ENCODE measurements at places on chromosomes 4 and X.

- no peak for DNase-seq
These were observed 137.8 kb upstream of the MSX1 start for GRCh38 chr4:4721636-4722035.

DNA sequence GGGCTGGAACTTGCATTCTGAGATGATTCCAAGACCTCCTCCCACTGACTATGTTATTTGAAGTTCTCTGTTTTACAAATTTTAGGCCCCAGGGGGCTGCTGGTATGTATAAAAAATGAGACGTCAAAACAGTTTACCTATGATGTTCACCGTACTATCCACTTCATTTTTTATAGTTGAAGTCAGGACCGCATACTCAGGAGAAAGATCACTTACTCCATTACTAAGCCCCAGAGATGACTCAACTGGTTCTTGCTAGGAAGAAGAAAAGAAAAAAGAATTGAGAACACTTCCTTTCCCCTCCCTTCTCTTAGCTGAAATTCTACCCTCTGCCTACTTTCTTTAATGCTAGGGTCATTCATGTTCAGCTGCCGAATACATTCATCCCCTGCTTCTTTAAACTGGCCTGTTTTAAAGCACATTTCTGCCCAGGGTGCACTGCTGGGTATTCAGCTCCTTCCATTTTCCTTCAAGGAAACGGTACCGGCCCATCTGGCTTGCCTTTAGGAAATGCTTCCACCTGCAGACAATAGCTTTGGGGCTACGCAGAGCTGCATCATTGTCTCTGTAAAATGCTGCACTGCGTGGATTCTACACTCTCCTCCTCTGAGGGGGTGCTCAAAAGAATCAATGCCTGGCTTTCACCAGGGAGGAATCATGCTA, 66.2 kb downstream of the IRF2 start:
- no peak for DNase-seq

GRCh38 chr4:107736924-107737448, 17.0 kb upstream of the PAPSS1 start:
- no peak for DNase-seq

DNA sequence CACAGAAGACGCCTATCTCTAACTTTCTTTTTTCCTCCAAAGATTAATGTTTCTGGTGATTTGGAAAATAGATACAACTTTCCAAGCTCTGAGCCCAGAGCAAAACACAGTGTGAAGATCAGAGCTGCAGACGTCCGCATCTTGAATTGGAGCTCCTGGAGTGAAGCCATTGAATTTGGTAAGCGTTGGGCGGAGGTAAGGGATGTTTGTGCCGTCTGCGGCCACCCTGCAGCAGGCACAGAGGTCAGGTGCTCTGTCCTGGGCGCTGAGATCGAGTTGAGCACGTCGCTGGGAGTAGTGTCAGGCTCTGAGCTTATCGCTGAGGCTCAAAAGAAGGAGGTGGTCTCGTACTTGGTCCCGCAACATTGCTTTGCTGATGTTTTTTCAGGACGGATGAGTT, 31.8 kb downstream of the CSF2RA start:
- DNase-seq, result no peak

GRCh38 chrX:66635360-66635759, 3.5 kb downstream of the EDA2R start:
- DNase-seq, result peak; percentile 77

DNA sequence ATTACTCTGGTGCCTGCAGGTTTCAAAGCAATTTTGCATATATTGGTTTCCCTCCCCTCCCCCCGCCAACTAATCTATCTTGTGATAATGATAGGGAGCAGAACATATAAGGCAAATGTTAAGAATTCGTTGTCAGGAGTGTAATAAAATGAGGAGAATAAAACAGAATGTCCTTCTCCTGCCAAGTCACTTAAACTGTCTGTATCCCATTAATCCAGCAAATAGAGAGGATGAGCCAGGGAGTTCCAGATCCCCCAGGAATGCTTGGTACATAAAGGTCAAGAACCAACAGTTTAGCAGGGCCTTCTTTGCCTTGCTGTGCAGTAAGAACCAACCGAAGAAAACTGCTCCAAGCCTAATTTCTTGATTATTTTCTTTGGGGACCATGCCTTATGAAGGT, 141.4 kb downstream of the AMELX start:
- peak; percentile 61 for DNase-seq

DNA sequence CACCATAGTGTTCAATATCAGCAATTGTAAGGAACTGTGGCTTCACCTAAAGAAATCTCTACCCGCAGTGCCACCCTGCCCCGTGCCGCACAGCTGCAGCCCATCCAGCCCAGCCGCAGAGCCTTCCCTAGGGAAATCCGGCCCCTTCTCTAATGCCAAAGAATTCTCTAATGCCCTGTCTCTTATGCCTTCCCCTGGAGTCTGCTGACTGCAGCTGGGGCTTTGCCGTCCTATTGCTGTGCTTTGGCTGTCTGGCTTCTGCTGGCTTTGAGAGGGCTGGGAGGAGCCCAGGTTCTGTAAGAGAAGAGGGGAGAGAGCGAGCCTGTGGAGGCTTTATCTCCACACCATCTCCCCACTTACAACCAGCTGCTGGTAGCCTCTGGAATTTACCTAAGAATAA, 85.9 kb upstream of the HELT start:
- DNase-seq, result no peak

GRCh38 chrX:134418317-134419113, 41.5 kb upstream of the HPRT1 start:
- no peak for DNase-seq

GRCh38 chr4:133624744-133625143, 475.6 kb downstream of the PCDH10 start:
- DNase-seq, result no peak

DNA sequence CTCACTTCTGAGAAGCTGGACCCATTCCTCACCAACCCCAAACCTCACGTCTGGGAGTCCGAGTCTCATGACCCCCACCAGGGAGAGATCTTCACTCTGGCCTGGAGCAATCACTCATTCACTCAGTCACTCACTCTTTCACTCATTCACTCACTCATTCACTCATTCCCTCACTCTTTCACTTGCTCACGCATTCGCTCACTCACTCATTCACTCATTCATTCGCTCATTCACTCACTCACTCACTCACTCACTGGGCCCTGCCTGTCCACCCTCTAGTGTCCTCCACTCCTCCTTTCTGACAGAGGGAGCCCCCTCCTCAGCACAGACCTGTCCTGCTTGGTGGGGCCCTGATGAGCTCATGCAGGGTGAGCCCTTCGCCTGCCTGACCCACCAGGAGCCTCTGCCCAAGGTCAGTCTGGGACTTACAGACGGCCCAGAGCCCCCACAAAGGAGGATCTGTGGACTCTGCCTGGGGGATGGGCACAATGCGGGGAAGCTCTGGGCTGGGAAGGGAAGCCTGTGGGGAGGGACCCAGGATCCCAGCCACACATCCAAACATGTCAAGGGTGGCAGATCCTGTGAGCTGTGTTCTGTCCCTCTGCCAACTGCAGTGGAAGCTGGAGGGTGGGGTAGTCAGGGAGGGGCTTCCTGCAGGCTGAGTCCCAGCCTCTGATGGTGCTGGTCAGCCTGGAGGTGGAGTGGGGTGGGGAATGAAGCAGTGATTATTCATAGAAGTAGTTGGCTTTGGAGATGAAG, 18.5 kb downstream of the CPZ start:
- no peak for DNase-seq

DNA sequence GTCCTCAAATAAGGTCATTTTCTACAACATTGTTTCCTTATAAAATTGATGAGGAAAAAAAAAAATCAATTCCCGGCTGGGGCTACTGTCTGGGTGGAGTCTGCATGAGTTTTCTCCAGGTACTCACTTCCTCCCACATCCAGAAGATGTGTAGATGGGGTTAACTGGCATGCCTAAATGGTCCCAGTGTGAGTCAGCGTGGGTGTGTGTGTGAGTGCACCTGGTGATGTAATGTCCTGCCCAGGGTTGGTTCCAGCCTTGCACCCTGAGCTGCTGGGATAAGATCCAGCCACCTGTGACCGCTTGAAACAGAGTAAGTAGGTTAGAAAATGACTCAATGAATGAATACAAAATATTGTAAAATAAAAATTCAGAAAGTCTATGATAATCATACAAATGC, 11.1 kb downstream of the USP26 start:
- no peak for DNase-seq

DNA sequence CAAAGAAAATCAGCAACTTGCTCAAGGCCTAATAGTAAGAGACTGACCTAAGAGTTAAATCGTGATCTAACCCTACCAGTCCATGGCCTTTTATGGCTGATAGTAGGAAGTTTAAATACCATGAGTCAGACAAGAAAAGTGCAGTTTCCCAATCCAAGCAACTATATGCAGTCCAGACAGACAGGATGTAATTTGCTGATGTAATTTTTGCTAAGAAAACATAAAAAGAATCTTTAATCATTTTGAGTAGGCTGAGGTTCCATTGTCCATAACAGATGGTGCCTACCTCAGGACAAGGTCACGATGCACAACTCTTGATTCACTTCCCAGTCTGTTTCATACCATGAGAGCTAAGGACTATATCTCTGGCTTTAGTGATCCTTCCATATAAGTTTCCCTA, 317.5 kb upstream of the GRIA3 start:
- peak; percentile 45 for DNase-seq

DNA sequence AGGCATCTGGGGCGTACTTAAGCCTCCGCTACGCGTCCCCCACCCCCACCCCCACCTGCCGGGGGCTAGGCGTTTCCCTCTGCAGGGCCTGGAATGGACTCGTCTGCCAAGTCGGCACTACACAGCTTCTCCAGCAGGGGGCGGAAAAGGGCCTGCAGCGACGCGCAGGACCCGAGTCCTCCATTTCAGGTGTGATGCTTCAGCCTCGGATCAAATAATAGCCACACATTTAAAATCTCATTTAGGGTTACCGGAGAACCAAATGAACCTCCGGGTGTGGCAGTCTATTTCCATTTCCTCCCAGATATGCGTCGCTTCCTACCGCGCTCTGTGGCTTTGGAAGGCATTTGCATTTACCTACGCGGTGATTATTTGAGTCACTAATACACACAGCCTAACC, 2.9 kb downstream of the PAK3 start:
- no peak for DNase-seq

- DNase-seq, result no peak
These were observed 38.4 kb downstream of the CPLX1 start for GRCh38 chr4:787561-787981.

GRCh38 chrX:15401378-15401777, 17.2 kb upstream of the VEGFD start:
- DNase-seq, result no peak

DNA sequence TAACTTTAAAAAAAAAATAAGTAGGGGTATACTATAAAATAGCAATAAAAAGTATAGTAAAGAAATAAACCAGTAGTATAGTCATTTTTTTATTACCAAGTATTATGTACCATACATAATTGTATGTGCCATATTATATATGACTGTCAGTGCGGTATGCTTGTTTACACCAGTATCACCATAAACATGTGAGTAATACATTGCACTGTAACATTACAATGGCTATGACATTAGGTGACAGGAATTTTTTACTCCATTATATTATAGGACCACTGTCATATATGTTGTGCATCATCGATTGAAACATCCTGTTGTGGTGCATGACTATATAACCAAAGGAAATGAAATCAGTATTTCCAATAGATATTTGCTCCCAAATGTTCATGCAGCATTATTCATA, 176.9 kb upstream of the ARHGAP24 start:
- DNase-seq, result no peak

DNA sequence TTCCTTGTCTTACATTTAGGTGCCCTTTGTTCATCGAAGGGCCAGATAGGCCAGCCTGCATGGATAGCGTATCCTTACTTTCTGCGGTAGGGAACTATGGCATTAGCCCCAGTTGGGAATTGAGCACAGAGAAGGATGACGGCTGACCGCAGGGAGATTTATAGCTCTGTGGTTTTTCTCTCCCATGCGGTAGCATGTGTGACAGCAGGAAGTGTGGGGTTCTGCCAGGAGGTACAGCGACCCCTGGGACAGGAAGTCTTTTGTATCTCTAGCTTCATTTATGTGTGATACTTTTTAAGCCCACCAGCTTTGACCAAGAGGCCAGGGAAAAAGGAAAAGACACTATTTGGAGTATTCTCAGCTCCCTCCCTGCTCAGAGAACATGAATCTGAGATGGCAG, 33.1 kb downstream of the GAB3 start:
- no peak for DNase-seq

- no peak for DNase-seq
These were observed 47.6 kb downstream of the RAB33B start for GRCh38 chr4:139501527-139501926.

DNA sequence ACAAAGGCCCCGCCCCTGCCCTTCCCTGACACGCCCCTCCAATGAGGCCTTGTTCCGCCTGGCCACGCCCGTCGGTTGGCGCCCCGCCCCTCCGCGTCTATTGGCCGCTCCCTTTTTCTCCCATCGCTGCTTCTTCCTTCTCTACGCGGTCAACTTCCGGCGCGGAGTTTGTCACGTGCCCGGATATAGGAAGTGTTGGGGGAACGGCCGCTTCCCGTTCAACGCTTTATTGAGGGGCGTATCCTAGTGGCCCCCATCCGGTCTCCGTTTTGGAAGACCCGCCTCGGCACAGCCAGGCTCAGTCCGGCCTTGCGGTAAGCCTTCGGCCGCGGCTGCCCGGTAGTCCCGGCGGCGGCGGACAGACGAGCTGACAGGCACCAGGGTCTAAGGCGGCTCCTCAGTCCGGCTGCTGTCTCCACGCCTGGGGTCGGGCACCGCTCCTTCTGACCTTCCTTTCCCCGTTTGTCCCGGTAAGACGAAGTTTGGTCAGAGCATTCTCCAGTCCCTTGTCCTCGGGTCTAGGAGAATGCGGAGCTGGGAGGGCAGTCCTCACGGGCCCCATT, at the start of gene EXOC1:
EXOC1 (plus strand) TSS at position 165 of the 563 bp plus-strand sequence. CDS start 4,676 bp downstream, outside the sequence.
- peak; percentile 85 for DNase-seq

DNA sequence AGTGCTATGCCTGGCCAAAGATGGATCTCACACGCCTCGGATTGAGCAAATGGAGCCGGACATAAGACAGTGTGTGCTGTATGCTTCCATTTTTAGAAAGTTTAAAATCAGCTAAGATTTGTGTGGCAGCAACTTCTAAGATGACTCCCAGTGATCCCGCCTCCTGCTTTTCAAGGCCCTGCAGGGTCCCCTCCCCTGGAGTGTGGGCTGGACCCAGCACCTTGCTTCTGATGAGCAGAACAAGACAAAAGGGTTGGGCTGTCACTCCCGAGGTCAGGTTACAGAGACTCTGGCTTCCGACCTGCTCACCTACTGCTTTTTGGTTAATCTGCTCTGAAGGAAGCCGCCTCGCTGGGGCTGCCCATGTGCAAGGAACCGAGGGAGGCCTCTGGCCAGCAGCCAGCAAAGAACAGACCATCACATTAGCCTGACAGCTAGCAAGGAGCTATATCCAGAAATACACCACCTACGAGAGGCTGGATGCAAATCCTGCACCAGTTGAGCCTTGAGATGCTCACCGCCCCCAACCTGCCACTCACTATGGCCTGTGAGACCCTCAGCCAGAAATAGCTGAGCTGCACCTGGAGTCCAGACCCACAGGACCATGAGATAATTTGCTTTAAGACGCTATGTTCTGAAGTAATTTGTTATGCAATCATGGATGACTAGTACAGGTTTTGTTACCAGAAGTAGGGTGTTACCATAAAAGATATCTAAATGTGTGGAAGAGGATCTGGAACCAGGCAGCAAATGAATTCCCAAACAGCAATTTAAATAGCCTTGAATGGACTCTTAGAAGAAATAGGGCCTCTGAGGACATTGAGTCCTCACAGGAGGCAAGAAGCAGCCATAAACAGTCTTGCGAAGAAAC, 47.6 kb downstream of the CRMP1 start:
- no peak for DNase-seq

- no peak for DNase-seq
These were observed 44.9 kb downstream of the ENPEP start for GRCh38 chr4:110520886-110521285.

- no peak for DNase-seq
These were observed at the start of gene NXF3 for GRCh38 chrX:103092942-103093341. Gene NXF3 (minus strand): TSS chrX:103093143. CDS start chrX:103093023, 120 bp downstream.

- no peak for DNase-seq
These were observed 1408.4 kb downstream of the PCDH7 start for GRCh38 chr4:32128549-32128948.

Measured in GM04503 (cell line).